Breast epithelium (tissue), 4 donors: ENCODE measurements at places on chromosomes 6 and 20. TPM values are rescaled to one million over a fixed set of nuclear protein-coding genes. Genes with fewer than 3 reads are reported as not detected.

DNA sequence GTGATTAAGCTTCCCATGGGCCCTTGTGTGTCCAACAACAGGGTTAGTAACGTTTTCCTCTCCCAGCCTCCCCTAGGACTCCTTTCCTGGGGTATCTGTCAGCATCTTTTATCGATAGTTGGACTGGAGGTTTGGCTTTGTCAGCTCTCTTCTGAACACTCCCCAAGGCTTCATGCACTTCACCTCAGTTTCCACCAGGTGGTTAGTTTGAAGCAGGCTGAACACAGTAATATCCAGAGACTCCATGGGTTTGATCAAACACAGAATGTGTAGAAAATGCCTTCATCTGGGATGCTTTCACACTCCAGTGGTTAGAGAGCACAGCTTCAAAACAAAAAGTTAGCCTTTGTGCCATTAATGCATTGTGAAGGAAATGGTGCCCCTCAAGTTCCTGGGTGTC, 139.1 kb downstream of the SLC24A3 start:
- no peak for DNase-seq
- no peak overlapping the region for H3K27ac ChIP-seq
- no peaks in the 10 kb centered on the region for H3K4me1 ChIP-seq
- H3K27me3 ChIP-seq = no peaks in the 10 kb centered on the region
- H3K36me3 ChIP-seq = no peaks in the 10 kb centered on the region
- H3K4me3 ChIP-seq = no peak overlapping the region

GRCh38 chr20:17542481-17542880, 11.3 kb upstream of the BFSP1 start:
- DNase-seq = no peak
- H3K36me3 ChIP-seq = no peaks in the 10 kb centered on the region
- no peak overlapping the region for H3K4me3 ChIP-seq
- H3K27ac ChIP-seq = no peak overlapping the region
- peaks cover 6% of the 10 kb centered on the region for H3K4me1 ChIP-seq

FRS3 gene
- 3.8 TPM for total RNA-seq

THBS2 gene
- 31.9 TPM for total RNA-seq

GRM1 gene
- total RNA-seq = 0.15 TPM
